ENCODE measurements at places on chromosomes 4 and X.

DNA sequence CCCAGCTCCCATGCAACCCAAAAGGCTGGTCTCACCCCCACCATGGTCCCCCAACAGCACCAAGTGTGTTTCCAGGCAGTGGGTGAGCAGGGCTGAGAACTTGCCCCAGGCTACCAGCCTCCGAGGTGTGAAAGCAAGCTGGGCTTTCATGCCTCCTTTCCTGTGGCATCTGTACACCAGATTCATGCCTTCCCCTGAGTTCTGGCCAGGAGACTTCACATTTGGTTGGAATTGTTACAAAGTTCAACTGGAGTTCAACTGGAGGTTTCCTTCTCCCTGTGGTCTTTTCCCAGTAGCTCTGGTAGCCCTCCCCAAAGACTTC, 77.6 kb upstream of the RAB40AL start:
- DNase-seq: no peak

- no peak for DNase-seq
These were observed 83.0 kb downstream of the MAMLD1 start for GRCh38 chrX:150446151-150446550.

DNA sequence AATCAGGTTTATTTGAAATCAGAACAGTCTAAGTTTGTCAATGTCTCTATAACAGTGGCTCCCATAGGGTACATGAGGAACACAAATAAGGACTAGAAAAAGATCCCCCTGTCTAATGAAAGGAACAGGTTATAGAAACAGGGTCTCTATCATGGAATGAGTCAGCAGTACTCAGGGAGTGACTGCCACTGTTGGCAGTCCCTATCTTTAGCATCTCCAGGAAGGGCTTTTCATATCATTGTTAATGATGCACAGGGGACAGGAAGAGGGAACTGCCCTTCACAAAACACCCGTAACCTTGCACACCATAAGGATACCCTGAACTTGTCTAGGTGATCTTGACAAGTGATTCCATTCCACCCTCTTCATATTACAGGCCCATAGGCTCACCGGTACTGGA, 38.5 kb upstream of the SMIM10L2A start:
- DNase-seq: no peak

DNA sequence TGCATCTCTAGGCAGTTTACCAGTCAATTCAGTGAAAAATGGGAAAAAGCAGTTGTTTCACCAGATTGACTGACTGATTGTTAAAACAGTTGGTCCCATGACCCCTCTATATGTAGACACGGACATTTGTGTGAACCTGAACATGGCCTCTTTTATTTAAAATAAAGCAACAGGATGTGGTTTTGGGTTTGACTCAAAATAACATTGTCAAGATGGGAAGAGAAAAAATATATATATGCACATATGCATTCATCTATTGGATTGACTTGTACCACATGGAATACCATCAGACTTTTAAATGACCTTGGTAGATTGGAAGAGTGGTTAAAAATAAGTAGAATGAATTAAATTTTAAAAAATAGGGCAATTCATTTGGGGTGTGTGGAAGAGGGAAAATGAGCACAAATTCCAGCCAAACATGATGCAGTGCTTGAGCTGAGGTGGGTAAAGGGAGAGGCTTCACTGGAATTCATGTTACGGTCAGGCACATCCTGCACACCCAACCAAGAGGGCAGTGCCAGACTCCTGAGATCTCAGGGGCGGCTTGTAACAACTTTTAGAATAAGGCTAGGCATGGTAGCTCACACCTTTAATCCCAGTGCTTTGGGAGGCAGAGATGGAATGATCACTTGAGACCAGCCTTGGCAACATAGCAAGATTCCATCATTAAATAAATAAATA, 560.7 kb upstream of the TENM3 start:
- DNase-seq: no peak

- no peak for DNase-seq
These were observed 22.6 kb upstream of the DUSP9 start for GRCh38 chrX:153624196-153625091.

DNA sequence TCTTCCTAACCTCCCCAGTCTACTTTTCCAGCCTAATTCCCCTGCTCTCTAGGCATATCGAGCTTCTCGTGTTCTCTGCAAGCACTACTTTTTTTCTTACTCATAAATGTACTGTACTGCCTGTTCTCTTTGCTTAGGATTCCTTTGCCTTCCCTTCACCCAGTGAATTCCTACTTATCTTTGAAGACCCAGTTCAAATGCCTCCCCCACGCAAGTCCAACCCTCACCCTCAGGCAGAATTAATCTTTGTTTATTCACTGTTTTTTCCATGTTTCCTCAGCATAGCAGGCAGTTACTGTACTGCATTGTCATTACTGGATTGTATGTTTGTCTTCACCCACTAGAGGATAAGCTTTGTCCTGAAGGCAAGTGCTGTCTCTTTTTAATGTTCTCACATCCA, 287.7 kb downstream of the BMPR1B start:
- DNase-seq: no peak

GRCh38 chr4:99300934-99301333, 10.1 kb upstream of the ADH1A start:
- peak; percentile 87 for DNase-seq

DNA sequence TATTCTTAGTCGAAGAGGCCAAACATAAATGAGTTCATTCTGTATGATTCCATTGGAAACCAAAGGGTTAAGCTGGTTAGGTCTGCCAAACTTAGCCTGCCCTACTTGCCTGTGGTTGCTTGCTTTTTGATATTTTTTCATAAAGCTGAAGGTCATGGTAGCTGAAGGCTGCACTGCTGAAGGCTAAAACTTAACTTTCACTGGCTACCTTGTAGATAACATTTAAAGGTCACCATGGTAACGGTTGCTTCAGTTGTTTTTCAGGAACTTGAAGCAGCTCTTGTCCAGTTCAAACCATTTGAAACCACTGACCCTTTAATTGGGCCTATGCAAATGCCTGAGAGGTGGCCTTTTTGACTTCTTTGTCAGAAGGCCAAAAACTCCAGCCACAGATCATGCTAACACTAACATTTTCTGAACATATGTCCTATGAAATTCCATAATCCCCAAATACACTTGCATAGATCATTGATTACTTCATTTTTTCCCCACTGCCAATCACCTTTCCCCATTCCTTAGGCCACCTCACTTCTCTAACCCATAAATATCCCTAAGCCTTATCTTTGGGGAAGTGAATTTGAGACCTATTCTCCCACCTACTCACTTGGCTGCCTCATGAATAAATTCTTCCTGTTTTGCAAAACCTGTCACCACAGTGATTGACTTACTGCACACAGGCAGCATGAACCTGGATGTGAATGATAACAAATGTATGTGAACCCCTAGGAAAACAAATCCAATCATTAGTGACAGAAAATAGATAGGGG, 10.7 kb upstream of the SMIM10L2A start:
- no peak for DNase-seq

DNA sequence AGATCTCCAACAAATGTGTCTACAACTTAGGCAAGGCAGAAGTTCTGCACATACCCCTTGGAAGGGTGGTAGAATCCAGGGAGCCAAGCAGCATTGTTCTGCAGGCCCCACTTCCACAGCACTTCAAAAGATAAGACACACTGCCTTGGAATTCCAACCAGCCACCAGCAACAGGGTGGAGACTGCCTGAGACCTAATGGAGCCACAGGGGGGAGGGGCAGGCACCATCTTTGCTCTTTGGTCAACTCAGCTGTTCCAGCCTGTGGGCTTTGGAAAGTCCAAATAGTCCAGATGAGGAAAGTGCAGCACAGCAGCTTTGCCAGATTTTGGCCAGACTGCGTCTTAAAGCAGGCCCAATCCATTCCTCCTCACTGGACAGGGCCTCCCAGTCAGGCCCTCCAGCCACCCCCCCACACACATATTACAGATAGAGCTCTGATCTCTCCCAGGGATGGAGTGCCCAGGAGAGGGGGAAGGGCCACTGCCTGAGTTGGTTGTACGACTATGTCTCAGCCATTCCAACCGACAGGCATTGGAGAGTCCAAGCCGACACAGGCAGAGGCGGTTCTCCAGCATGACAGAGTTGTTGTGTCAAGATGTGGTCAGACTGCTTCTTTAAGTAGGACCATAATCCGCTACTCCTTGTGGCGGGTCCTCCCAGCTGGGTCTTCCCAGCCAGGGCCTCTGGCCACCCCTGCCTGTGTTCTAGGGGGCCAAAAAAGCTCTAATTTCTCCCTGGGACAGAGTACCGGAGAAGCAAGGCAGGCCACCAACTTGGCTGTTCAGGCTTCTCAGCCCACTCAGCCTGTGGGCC, 42.5 kb upstream of the ANTXR2 start:
- DNase-seq: no peak

DNA sequence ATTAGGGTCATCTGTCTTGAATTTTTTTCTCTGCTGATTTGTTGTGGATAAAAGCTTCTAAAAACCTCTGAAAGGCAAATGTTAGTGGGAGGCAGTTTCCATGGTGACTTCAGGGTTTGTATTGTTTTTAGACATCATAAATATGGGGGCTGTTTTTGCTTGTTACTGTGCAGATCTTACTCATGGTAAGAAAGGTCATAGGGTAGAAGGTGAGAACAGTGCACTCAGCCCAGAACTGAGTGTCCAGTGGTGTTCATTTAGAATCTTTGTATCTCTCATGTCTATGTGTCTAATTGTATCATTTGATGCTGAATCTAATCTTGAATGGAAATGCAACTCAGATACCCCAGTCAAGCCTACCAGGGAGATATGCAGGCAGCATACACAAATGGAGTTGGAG, 609.8 kb downstream of the ZNF674 start:
- DNase-seq: no peak

DNA sequence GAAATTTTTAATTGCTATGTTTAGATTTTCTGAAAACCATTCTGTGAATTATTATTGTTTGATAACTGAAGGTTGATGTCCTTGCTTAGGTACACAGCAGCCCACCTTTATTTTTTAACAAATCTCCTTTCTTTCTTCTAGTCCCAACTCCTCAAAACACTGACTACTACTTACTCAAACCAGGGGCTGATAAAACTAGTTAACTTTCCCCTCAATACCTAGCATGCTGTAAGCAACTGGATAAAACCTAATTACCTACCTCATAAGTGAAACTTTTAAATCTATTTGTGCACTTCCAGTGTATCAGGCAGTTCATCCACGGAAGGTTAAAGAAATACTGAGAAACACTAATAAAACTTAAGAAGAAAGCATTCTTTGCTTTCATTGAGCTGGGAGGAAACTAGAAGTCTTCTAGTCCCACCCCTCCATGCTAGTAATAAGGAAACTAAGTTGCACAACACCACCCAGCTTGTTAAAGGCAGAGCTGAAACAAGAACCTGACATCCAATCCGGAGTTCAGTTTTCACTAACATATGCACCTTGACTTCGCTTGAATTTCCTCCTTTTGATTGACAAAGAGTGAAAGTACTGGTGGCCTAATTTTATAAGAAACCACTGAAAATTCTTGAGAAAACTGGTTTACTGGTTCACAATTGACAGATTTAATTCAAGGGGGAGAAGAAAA, 180.2 kb upstream of the TET2 start:
- no peak for DNase-seq

DNA sequence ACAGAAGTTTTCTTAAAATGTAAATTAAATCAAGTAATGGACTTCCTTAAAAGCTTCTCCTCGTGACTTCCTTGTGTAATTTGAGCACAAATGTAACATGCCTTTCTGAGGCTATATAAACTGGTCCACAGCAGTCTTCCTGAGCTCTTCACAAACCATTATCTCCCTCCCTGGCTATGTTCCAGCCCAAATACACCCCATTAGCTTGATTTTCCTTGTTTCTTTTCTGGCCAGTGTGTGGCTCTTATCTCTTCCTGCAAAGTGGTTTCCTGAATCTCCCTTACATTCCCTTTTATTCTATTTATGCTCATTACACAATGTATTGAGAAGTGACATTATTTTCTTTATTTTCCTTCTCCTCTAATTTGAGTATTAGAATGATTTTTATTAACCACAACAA, 1085.3 kb upstream of the PCDH10 start:
- no peak for DNase-seq

- DNase-seq: no peak
These were observed 35.3 kb downstream of the ARAP2 start for GRCh38 chr4:36208893-36209473.

DNA sequence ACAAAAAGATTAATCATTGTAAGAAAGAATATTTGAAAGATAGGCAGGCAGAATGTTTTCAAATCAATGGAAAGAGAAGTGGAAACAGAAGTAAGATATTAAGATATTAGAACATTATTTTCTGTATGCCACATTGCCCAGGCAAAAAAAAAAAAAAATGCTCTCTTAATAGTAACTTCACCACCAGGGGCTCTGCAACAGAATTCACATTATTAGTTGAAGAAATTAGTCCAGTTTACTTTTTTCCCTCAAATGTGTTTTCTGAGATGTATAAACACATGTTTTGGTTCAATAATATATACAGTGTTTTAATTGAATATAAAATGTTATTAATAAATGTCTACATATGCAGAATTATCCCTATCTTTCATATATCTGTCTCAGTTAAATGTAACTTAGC, 78.0 kb upstream of the ADAD1 start:
- no peak for DNase-seq

GRCh38 chr4:61214680-61215079, 14.6 kb downstream of the ADGRL3 start:
- DNase-seq: no peak

- no peak for DNase-seq
These were observed 105.8 kb downstream of the CHIC1 start for GRCh38 chrX:73668779-73669178.

DNA sequence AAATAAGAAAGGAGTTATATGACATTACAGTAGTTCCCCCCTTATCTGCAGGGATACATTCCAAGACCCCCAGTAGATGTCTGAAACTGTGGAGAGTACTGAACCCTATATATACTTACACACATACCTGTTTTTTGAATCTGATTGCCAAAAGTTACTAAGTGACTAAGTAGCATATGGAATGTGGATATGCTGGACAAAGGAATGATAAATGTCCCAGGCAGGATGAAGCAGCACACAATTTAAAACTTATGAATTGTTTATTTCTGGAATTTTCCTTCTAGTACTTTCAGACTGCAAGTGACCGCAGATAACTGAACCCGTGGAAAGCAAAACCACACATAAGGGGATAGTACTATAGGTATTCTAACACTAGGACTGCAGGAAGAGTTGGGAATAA, 22.7 kb downstream of the UGDH start:
- DNase-seq: no peak

DNA sequence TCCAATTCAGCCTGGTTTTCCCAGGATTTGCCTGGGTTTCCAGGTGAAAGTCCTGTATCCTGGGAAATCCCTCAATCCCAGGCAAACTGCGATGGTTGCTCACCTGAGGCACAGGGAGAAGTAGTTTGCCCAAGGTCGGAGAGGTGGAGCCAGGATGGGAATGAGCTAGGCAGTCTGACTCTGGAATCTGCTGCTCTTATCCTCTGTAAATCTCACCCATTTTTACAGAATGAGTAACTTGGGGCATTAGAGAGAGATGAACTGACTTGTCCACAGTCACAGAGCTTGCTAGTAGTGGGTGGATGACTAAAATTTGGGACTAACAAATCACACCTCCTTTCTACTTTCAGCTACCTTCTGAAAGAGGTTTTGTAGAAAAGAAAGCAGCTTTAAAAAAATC, 9.8 kb upstream of the ARX start:
- no peak for DNase-seq

- no peak for DNase-seq
These were observed 64.0 kb downstream of the COX18 start for GRCh38 chr4:73005514-73005913.

- peak; percentile 51 for DNase-seq
These were observed 201.0 kb upstream of the ARSJ start for GRCh38 chr4:114180481-114180880.

Data from AG04449 (cell line).